ENCODE measurements at places on chromosomes 11 and 22.
A peak's percentile ranks its signal among the peaks of the same experiment; 100 is the strongest.

GRCh38 chr11:61954851-61955421 lies 4.8 kb downstream of the BEST1 start:
- no peak for DNase-seq

DNA sequence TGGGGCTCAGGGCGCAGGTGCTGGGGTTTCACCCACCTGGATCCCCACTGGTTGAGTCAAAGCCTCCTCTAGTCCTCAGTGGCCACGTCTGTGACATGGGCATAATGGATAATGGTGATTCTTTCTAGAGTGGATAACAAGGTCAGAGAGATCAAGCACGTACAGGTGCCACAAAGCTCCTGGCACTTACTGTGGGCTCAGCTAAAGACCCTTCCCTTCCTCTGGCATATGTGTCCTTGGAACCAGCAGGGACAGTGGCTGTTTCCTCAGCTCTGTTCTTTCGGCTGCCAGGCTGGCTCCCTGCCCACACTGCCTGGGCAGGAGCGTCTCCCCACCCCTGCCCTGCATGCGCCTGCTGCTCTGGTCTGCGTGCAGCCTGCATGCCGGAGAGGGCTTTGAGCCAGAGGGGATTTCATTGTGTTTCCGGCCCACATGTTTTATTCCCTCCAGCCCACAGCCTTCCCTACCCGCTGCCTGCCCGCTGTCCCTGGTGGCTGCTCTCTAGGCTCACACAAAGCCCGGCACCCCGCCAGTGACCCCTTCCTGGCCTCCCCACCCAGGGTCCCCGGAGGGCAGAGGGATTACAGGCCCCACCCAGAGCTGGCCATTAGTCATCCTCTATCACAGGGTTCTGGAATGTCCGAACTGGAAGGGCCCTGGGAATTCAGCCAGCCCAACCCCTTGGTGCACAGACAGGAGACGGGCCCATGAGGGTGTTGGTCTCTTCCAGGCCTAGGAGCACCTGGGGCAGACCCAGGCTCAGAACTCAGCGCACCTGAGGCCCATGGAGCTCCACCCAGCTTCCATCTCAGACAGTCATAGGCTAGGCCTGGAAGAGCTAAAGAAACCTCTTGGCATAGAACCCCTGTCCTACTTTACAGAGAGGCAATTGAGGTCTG lies 55.3 kb upstream of the GCAT start:
- no peak for DNase-seq

DNA sequence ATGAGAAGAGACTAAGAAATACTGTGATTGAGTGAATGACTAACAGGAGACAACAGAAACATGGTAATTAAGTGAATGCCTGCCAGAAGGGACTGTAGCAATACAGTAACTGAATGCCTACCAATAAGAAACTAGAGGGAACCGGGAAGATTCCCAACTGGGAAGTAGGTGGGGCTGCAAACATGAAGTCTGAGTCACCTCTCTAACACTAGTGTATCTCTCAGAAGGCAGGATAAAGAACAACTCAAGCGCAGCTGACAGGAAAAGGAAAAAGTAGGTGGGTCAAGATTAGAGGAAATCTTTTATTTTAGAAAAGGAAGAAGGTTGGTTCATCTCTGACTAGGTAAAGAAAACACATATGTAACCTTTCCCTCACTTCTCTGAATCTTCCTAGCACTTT lies 14.0 kb downstream of the C11orf42 start:
- no peak for DNase-seq

GRCh38 chr11:130407978-130408377 lies 20.4 kb downstream of the ADAMTS8 start:
- DNase-seq: no peak

- no peak for DNase-seq
Observed at GRCh38 chr22:22786301-22787115, 101.1 kb upstream of the IGLL5 start.

DNA sequence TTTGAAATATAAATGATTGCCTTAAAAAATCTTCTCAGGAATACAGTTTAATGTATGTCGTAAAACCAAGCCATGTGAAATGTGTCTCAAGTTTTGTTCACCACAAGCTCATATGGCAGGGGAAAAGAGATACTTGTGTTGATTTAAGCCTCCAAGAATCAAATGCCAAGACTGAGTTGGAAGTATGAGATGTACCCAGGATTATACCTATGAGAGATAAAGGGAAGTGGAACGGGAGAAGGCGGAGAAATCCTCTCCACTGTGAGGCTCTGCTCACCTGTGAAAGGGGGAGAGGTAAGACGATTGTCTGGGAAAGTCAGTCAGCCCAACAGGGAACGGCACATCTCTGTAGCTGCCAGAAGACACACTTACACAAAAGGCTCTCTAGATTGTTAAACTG lies 124.8 kb downstream of the TRPC6 start:
- DNase-seq: no peak

GRCh38 chr11:85665733-85666132 lies 804 bp upstream of the CREBZF start:
- no peak for DNase-seq

GRCh38 chr22:27487600-27488452 lies 313.7 kb downstream of the MN1 start:
- no peak for DNase-seq

GRCh38 chr11:130054966-130055365 lies 14.7 kb upstream of the APLP2 start:
- DNase-seq: no peak

- no peak for DNase-seq
Observed at GRCh38 chr11:12224537-12224893, 114.1 kb downstream of the MICAL2 start.

DNA sequence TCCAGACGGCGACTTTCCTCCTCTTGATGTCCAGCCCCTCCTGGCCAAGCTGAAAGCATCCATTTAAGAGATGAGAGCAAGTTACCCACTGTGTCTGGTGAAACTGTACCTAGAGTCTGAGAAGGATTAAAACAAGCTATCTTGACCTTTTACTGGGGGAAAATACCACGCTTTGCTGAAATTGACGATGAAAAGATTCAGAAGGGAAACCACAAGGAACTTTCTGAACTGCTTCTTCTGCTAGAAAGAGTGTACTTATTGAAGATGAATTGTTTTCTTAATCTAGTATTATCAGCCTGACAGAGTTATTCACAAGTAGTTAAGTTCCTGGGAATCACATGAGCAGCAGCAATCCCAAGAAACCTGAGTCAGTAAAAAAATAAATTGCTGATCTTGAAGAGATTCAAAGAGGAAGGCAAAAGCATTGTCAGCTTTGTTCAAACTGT lies 13.1 kb upstream of the MS4A6A start:
- no peak for DNase-seq

DNA sequence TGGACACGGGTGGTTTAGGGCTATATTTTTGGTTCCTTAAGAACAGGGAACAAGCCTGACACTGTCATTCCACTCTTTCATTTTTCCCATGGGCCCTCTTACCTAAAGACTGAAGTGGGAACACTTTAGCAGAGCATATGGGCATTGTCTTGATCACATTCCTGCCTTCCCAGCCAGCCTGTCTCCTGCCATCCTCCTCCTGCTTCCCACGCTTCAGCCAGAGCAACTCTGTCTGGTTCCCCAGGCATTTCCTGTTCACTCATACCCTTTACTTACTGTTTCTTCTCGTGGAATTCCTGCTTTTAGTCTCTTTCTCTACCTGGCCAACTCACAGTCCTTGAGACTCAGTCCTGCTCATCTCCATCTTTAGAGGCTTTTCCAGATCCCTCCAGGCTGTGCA lies 22.8 kb downstream of the MRPL16 start:
- DNase-seq: no peak

GRCh38 chr11:117827521-117828511 lies 3.3 kb upstream of the FXYD2 start:
- no peak for DNase-seq

DNA sequence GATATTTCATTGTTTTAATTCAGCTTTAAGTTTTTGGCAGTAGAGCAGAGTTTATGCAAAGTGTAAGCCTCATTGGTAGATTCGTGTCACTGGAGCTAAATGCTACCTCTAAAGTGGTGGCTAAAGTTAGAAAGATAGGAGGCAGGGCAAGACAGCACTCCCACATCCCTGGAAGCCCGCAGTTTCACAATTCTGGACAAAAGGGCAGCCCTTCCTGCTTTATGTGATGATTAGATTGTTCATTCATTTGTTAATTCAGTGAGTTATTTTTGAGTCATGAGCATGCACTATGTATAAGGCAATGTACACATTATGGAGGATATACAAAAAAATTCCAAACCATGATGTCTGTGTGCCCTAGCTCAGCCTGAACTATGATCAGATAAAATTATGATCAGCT lies 52.1 kb upstream of the EIF3M start:
- DNase-seq: peak; percentile 76

DNA sequence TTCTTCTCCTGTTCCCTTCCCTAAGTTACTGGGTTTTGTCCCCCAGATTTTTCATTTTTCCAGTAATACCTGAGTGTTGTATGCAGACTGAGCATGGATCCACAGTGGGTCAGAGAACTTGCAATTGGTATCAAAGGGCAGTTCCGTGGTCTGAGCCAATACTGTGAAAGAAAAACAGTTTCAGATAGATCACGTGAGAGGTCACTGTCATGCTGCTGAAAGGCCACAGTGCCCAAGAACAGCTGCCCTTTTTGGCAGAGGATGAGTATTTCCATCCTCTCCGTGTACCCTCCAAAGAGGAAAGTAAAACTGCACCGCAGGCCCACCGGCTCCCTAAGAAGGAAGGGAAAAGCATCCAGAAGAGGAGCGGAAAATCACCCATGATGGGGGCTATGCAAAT lies 73.0 kb upstream of the TBCEL start:
- no peak for DNase-seq

DNA sequence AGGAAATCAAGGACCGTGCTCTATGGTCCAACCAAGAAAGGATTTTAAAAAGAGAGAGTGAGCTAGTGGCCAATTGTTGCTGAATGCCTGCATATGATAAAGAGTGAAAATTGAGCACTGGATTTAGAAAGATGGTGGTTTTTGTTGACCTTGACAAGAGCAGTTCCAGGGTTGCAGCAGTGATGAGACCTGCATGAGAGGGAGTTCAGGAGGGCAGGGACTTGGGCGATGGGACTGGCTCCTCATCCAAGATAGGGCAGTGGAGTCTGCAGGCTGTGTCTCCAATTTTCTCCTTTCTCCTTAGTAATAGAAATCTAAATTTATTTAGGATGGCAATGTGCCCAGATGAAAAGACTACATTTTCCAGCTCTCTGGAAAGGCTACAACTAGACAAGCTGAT lies 94.0 kb upstream of the B3GAT1 start:
- no peak for DNase-seq

- no peak for DNase-seq
Observed at GRCh38 chr11:67292671-67293070, 3.6 kb downstream of the ANKRD13D start.

DNA sequence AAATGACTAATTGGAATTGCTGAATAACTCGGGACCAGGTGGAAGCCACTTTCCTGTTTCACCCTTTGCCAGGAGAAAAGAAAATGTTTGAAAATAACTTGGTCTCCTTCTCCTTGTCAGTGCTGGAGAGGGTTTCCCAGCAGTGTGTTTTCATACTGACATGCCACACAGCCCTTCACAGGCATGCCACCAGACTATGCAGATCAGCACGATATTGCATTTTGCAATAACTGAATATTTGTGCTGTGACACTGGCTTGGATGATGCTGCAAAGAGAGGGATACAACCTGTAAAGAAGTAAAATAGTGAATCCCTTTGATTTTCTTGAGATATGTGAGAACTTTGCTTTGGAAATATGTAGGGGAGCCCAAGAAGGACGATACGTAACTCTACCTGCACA lies 200.0 kb upstream of the NAV2 start:
- DNase-seq: no peak

DNA sequence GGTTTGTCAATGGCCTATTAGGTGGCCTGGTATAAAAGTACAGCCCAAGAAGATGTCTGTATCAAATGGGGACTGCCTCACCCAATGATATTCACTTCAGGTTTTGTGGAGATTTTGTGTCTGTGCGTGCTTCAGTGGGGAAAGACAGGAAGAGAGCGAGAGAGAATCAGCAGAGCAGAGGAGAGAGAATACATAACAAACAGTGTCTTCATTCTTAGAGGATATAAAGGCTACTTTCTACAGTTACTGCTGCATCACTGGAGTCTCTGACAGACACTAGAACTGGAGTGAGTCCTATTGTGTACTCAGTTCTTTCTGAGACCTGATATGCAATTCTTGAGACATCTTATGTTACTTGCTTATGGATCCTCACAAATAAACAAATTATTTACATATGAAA lies 115.0 kb downstream of the CASP12 start:
- DNase-seq: no peak

- no peak for DNase-seq
Observed at GRCh38 chr11:69852056-69852455, 32.8 kb upstream of the FGF3 start.

Measured in HAP-1 (cell line).